ENCODE measurements at places on chromosomes 7 and 10. TPM values are rescaled to one million over a fixed set of nuclear protein-coding genes. Genes with fewer than 3 reads are reported as not detected.

DNA sequence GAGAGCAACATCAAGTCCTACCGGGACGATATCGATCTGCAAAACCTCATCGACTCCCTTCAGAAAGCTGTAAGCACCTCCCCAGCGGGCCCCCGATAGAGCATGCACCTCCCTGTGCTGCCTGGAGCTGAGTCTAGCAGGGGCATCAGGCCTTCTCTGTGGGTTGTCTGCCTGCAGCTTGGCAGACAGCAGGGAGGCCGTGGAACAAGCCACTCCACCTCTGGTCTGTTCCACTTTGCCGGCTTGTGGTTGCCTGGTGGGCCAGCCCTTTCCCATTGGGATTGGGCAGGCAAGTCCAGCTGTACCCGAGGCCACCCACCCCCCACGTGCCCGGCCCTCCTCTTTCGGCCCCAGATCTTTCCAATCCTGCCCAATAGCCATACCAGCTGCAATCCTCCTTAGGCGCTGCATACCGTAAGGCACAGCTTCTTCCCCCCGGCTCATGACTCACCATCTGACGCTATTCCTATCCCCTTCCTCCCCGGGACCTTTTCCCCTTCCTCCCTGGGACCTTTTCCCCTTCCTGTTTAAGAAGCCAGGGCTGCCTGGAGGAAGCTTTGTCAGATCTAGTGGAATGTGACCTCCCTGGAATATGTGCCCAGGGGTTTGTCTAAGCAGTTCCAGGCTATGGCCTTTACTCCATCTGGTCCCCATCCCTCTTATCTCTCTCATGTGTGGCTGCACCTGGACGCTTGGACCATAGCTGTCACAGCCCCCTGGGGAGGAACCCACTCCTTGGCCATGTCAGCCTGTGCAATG is 28.1 kb upstream of the SH2D4B start:
- DNase-seq = peak; percentile 82

The CALCR gene
- 5.4 TPM for total RNA-seq

- no peak for DNase-seq
These were observed 92.0 kb downstream of the PHYHIPL start for GRCh38 chr10:59268460-59268859.

DNA sequence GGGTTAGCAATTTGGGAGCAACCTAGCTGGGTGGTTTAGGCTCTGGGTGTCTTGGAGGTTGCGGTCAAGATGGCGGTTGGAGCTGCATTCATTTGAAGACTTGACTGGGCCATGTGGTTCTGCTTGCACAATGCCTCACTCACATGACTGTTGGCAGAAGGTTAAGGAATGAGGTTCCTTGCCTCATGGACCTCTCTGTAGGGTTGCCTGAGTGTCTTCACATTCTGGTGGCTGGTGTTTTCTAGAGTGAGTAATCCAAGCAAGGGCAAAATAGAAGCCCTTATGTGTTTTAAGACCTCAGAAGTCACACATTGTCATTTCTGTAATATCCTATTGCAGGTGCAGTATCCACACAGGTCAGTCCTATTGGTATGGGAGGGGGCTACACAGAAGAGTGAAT is 52.0 kb downstream of the CDK14 start:
- DNase-seq = no peak

The ZNF804B gene
- total RNA-seq = not detected

DNA sequence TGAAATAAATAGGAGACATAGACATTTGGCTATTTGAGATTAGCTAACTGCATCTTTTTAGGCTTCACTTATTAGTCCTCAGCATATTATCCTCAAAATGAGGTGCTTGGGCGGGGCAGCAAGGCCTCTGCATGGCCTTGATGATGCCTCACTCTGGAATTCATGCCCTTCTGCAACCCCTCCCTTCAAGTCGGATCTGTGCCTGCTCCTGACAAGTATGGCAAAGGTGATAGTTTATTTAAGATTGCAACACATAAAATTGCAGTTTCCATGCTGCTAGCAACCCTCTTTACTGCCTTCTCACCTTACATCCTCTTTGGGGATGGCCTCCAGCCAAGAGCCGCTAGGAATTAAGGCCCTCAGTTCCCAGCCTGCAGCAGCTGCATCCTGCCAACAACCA is 241.3 kb upstream of the ADARB2 start:
- no peak for DNase-seq

The CRHR2 gene
- total RNA-seq = not detected

The ADARB2 gene
- 0.18 TPM for total RNA-seq

All from astrocyte (in vitro differentiated cells and primary cell).